ENCODE measurements at places on chromosomes 7 and 10.

DNA sequence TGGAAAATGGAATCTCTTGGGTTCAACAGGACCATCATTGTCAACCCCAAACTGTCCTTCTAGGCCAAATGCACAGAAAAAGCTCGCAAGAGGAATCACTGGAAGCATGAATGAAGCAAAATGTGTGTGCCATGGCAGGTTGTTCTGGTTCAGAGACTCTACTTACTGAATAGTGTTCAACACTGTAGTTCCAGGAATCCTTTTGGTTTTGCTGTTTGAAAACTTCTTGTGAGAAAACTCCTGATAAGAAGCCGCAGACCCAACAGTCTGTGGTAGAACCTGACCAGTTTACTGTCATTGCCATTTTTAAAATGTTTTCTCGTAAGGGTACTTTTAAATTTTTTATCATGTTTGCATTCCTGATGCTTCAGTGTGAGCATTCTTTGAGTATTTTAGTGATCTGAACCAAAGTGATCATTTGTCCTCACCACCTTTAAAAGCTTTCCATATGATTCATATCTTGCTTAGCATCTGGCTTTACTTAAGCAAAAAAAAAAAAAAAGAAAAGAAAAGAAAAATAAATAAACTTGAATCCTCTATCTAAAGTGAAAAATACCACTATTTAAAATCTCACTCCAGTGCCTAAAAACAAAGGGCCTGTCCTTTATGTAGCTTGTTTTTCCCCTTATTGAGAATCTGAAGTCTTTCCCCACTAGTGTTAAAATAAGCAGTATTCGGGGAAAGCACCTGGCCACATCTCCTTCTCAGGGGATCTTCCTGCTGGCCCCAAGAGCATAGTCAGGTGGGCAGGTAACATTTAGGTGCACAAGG lies 92.4 kb downstream of the WNT2 start:
- DNase-seq: peak; percentile 78

DNA sequence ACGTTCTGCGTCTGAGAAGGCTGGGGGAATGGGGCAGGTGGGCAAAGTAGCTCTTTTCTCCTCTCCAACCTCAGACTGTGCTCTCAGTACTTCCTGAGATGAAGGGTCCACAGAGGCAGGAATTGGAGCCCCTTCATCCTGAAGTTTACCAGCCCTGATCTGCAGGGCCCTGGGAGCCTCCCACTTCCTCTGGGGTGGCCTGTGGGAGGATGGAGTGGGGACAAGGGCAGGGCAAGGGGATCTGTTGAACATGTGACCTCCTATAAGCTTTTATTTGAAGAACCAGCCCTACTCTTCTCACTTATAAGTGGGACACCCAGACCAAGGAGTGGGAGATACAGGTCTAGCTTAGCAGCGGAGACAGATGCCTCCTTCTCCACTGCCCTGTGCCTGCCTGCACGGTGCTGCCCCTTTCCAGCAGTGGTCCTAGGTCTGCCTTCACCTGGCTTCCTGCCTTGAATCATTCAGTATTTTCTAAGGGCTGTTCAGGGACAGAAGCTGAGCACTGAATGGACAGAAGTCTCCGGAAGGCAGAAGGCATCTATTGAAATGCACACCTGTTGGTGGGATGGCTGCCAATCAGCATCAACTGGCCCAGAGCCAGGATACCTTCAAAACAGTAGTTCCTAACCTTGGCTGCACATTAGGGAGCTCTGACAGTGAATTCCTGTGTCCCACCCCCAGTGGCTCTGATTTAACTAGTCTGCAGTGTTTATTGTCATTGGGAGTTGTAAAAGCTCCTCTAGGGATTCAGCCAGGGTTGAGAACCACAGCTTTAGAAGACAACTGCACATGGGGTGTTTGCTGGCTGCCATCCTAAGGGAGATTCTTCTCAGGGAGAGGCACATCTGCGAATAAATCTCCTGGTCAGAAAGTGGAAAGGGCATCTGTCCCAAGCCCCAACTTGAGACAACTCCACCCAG lies 2.7 kb upstream of the ARHGAP22 start:
- DNase-seq: no peak

DNA sequence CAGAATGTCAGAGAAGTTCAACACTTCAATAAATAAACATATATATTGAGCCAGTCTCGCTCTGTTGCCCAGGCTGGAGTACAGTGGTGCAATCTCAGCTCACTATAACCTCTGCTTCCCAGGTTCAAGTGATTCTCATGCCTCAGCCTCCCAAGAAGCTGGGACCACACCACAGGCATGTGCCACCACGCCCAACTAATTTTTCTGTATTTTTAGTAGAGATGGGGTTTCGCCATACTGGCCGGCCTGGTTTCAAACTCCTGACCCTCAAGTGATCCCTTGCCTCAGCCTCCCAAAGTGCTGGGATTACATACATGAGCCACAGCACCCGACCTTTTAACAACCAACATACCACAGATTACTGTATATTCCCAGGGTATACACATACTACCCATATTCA lies 134.2 kb downstream of the JMJD1C start:
- DNase-seq: peak; percentile 18

DNA sequence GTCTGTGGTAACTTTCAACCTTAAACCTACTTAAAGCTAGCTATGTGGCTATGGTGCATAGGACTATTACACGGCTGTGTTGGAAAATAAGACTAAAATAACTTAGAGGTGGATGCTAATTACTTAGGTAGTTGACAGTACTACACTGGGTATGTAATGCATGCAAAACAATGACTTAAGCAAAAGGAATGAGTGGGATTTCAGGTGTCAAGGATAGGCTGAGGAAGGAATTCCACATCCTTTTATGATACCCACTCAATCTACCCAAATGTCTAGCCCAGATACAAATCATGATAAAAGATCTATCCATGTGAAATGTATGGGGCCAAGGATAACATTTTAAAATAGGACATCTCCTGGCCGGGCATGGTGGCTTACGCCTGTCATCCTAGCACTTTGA lies 13.9 kb downstream of the CDNF start:
- DNase-seq: no peak

DNA sequence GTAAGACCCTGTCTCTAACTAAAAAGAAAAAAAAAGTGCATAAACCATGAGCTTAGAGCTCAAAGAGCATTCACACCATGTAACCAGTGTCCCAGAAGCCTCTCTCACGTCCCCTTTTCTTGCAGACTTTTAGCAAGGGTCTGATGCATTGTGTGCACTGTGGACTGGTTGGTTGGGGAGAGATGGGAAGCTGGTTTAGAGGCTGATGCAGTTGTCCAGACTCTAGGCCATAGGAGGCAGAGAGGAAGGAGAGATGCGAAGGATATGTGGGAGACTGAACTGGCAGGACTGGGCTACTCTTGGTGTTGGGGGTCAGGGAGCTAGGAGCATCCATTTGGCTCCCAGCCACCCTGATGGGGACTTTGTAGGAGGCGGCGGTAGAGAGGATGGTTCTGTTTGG lies 1.8 kb downstream of the SSC4D start:
- no peak for DNase-seq

DNA sequence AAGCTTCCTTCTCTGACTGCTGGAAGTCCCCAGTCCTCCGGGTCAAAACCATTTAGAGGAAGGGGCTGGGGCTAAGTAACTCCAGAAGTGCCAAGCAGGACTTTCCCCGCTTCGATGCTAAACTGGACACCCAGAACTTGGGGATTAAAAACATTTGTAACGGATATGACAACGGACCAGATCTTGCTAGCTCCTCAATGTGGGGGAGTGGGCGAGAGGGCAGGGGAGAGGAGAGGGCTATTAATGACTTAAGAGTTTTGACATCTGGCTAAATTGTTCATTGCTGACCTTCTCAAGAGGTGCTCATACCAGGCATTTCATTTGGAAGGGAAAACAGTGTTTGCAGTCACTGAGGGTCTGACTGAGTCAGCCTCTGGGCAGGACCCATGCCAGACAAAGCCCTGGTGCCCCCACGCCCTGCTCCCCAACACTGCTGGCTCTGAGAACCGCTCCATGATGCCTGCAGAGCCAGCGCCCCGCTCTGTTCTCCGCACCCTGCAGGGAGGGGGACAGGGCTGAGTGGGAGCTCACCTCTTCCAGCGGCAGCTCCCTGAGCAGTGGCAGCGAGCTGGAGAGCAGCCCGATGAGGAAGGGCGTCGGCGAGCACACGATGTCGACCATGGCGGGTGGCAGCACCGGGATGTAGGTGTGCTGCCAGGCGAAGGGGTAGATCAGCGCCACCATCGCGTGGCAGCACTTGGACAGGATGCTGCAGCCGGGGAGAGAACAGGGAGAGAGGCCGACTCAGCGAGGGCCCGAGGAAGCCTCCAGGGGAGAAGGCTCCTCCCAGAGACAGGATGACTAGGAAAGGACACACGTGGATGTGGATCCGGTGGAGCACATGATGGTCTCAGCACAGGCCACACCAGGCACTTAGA lies 47.7 kb upstream of the MKRN1 start:
- DNase-seq: no peak

DNA sequence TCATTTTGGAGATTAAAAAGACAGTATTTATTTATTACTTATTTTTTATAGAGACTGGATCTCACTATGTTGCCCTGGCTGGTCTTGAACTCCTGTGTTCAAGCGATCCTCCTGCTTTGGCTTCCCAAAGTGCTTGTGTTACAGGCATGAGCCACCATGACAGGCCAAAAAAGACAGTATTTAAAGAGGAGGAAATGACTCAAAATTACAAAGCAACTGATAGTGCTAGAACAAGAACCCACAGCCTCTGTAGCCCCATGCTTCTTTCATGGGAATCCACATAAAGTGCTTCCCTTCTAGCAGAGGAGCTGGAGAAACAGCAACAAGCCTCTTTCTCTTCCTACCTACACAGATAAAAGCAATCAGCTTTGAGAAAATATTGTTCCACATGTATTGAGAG lies 230.7 kb upstream of the PODXL start:
- DNase-seq: no peak

DNA sequence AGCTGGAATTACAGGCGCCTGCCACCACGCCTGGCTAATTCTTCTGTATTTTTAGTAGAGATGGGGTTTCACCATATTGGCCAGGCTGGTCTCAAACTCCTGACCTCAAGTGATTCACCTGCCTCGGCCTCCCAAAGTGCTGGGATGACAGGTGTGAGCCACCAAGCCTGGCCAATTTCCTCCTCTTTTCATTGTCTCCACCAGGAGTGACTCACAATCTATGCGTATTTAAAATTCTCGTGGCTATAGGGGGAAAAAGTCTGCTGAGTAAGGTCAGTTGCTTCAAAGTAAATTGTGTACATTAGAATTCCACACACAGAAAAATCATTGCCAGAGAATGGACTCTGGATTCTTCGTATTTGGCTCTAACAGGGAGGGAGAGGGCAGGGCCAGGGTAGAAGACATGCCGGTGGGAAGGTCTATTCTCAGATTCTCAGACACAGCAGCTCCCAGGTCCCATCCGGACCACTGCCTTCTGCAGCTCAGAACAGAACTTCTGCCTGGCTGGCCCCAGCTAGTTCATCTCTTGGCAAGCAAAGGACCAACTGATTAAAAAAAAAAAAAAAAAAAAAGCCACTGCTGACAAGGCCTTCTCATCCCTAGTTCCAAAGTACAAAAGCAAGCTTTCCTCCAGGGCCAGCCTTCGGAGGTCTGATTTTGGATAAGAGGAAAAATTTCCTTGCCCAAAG lies 22.2 kb downstream of the PSPH start:
- DNase-seq: peak; percentile 5

- no peak for DNase-seq
These were observed 86.9 kb upstream of the KCND2 start for GRCh38 chr7:120185940-120186682.

- no peak for DNase-seq
These were observed 506.6 kb upstream of the POT1 start for GRCh38 chr7:125436220-125436619.

DNA sequence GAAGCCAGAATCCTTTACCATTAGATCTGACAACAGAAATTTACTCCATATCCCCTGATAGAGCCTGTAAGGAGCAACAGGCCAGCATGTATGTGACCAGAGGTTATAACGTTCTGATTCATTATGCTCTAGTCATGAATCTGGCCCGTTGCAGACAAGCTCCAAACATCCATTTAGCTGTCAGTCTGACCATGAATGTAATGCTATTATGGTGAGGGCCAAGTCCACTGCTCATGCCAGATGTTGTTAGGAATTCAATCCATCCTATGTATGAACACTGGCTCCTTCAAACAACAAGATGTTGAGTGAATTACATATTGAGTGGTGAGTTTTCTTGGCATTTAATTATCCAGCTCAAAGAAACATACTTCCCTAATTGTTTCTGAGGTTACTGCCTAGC lies 610.1 kb upstream of the ANKRD30A start:
- DNase-seq: no peak

DNA sequence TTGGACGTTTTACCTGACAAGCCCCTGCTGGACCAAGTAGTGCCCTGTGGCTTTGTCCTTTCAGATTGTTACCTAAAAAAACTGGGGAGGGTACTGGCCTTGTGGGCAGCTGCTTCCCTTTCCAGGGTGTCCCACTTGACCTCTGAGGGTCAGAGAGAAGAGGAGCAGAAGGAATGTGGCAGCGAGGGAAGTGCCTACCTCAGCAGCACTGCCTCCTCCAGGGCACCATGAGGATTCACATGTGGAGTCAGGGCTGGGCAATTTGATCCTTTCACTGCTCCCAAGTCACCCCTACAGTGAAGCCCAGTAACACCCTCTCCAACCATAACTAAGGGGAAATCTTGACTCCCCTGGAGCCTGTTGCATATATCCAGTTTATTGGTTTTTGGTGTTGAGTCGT lies 64.6 kb downstream of the ITGB1 start:
- DNase-seq: peak; percentile 27

- DNase-seq: peak; percentile 23
These were observed 16.2 kb downstream of the CSTF2T start for GRCh38 chr10:51683031-51683691.

GRCh38 chr10:1597370-1598146 lies 139.8 kb downstream of the ADARB2 start:
- DNase-seq: no peak

DNA sequence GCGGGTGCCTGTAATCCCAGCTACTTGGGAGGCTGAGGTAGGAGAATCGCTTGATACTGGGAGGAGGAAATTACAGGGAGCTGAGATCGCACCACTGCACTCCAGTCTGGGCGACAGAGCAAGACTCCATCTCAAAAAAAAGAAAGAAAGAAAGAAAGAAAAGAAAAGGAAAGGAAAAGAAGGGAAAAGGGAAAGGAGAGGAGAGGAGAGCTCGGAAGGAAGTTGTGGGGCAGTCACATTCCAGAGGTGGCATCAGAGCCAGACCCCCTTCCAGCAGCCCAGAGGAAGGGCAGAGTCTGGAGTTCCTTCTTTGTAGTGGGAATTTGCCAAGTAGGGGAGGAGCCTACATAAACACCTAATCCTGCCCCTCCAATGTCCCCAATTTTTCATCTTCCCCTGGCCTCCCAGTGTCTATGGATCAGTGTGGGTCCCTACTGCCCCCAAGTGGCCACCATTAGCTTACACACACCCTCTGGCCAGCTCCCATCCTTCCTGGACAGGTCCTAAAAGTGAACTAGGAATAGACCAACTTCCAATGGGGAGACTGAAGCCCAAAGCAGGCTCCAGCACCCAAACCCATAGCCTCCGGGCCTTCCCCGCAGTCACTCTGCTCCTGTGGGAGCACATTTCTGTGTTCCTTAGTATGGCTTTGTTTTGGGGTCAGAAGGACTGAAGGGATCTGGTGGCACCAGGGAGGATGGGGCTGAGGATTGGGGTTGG lies 39.6 kb upstream of the HSPB1 start:
- peak; percentile 67 for DNase-seq

- DNase-seq: no peak
These were observed 277.8 kb upstream of the NEBL start for GRCh38 chr10:21174715-21175495.
